GM12891 (cell line): ENCODE measurements at places on chromosomes 1 and 21.

DNA sequence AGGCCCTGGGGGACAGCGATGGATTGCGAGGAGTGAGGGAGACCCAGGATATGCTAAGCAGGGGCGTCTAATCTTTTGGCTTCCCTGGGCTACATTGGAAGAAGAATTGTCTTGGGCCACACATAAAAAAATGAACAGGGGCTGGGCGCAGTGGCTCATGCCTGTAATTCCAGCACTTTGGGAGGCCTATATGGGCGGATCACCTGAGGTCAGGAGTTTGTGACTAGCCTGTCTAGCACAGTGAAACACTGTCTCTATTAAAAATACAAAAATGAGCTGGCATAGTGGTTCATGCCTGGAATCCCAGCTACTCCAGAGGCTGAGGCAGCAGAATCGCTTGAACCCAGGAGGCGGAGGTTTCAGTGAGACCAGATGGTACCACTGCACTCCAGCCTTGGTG lies 10.8 kb upstream of the PRAMEF12 start:
- no peak for DNase-seq

DNA sequence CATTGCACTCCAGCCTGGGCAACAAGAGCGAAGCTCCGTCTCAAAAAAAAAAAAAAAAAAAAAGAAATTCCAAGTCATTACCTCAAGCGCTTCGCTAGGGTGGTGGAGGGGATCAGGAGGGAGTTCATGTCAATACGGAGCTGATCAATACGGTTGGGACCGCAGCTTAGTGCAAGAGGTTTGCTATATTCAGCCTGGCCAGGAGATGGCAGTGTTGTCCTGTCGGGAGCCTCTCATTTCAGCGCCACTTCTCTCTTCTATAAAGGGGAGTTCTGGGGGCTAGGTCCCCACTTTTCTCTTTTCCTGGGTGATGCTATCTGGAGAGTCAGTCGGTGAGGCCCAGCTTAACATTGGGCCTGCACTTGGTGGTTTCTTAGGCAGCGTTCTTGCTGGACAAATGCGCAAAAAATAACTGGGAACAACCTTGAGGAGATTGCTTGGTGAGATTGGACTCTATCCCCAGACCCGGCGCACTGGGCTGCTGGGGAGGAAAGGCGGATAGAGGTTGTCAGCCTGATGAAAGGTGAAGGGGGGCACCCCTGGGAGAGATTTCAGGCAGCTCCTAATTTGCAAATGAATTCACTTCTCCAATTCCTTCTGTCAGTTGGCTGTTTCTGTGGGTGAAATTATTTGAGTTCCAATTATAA lies 40.4 kb downstream of the KIAA0040 start:
- DNase-seq = peak; percentile 43

DNA sequence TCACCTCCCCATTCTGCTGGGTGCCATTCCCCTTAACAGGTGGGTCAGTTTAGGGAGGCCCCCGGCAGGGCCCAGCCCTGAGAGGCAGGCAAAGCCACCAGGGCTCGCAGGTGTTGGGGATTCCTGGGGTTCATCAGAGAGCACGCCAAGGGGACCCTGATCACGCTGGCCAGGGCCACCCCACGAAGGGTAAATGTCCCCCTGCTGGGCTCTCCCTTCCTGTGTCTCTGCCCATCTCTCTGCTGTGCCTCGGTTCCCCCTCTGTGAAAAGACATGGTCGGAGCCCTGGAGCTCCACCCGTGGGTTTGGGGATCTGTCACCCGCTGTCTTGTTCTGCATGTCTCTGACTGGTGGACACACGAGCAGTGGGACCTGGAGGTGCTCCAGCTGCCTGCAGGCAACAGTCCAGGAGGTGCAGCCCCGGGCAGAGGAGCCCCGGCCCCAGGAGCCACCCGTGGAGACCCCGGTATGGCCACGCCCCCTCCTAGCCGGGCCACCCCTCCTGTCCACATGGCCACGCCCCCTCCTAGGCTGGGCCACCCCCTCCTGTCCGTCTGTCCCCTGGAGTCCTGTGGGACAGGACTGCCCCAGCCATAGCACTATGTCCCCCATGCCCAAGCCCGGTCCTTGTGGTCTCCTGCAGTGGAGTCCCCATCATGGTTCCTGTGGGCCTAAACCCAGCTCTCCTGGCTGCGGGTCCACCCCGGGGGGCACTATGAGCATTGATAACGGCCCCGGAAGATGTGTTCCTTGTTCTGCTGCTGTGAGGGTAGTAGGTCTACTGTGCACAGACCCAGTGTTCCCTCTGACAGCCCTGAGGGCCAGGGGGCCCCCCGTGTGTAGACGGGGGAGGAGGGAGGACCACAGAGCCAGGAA lies 6.5 kb downstream of the AIRE start:
- no peak for DNase-seq

- no peak for DNase-seq
Observed at GRCh38 chr1:178465011-178465410, 31.8 kb downstream of the CLEC20A start.

GRCh38 chr1:913491-914130 lies 10.1 kb upstream of the SAMD11 start:
- DNase-seq = no peak
